ENCODE measurements at places on chromosomes 6 and 20. TPM values are rescaled to one million over a fixed set of nuclear protein-coding genes. Genes with fewer than 3 reads are reported as not detected.

Gene OR12D3
- total RNA-seq = not detected

Gene APCDD1L
- 14.6 TPM for total RNA-seq

Gene TXNDC5
- 280 TPM for total RNA-seq

Gene WFDC13
- total RNA-seq = not detected

Gene PSORS1C1
- 2.5 TPM for total RNA-seq

Gene RIPOR3
- total RNA-seq = 0.13 TPM

- no peak overlapping the region for H3K27ac ChIP-seq
- peaks cover 6% of the 10 kb centered on the region for H3K27me3 ChIP-seq
- no peaks in the 10 kb centered on the region for H3K4me1 ChIP-seq
- H3K36me3 ChIP-seq = peaks cover 4% of the 10 kb centered on the region
- no peak overlapping the region for H3K4me3 ChIP-seq
Observed at GRCh38 chr6:6656287-6656686, 67.8 kb downstream of the LY86 start.

DNA sequence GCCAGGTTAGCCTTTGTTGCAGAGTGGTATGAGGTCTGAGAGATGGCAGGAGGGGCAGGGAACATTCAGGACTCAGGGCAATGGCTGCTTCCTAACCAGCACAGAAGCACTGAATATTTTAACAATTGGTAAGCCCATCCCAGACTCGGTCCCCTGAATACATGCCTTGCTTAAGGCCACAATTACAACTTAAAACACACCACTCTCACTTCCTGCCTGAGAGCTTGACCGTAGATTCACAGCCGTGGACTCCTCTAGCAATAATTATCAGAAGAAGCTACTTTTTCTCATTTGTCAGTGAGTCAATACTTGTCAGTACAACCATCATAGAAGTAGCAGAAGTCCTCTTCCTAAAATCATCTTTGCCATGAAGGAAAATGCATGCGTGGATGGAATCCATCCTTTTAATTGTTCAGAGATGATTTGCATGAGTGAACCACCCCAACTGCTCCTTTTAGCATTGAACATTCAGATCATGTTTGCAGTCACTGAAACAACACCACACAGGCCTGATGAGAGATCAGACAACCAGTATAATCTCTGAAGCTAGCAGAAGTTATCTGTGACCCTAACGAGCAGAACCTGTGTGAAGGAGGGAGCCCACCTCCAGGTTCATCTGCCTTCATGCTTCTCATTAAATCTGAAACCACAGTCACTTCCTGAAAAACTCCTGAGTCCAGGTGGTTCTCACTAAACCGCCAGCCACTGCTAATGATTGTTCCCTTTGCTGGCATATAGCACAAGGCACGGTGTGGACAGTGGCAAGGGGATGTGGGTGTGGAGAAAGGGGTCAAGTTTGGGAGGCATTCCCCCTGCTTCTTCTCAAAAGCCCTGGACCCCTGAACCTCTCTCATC lies 333.9 kb upstream of the CNR1 start:
- H3K27ac ChIP-seq = no peak overlapping the region
- peaks cover 5% of the 10 kb centered on the region for H3K27me3 ChIP-seq
- no peak for DNase-seq
- no peaks in the 10 kb centered on the region for H3K36me3 ChIP-seq
- H3K4me1 ChIP-seq = no peaks in the 10 kb centered on the region

DNA sequence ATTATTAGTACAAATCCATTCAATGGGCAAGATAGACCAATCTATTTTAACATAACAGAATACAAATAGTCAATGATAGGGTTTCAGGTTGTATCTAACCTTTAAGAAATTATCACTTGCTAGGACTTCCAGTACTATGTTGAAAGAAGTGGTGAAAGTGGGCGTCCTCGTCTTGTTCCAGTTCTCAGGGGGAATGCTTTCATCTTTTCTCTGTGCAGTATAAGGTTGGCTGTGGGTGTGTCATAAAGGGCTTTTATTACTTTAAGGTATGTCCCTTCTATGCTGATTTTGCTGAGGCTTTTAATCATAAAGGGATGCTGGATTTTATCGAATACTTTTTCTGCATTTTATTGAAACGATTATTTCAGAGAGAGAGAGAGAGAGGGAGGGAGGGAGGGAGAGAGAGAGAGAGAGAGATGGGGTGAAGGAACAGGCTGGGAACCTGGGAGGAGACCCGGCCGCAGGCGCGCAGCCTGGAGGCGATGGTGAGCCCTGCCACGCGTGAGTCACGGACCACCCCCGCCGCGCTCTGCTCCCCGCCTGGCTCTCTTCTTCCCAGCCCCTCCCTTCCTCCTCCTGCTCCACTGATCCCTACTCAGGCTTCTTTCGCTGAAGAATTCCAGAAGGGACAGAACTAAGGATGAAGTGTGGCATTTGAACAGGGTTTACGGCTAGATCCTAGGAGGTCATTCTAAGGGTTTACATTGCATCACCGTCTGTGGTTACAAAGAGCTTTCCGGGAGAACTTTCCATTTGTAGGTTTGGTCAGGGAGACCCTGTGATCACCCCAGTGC lies 45.5 kb upstream of the HLA-E start:
- no peak overlapping the region for H3K4me3 ChIP-seq
- no peak overlapping the region for H3K27ac ChIP-seq
- peaks cover 8% of the 10 kb centered on the region for H3K4me1 ChIP-seq

- H3K27ac ChIP-seq = no peak overlapping the region
- no peaks in the 10 kb centered on the region for H3K36me3 ChIP-seq
- H3K4me3 ChIP-seq = no peak overlapping the region
- DNase-seq = no peak
Observed at GRCh38 chr6:90621581-90621980, 34.7 kb upstream of the MAP3K7 start.

DNA sequence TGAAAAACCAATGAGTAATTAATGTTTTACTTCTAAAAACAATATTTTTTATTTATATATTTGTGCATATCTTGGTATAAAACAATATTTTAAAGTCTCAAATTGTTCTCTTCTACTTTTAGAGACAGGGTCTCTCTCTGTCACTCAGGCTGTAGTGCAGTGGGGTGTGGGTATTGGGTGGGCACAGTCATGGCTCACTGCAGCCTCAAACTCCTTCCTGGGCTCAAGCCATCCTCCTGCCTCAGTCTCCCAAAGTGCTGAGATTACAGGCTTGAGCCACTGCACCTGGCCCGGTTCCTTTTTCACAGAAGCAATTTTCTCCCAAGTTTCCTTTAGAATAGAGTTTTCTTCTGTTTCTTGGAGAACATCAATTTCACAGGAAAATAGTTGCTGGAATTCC lies 102.8 kb downstream of the TMEM242 start:
- DNase-seq = no peak
- H3K27ac ChIP-seq = no peak overlapping the region
- H3K36me3 ChIP-seq = no peaks in the 10 kb centered on the region
- H3K4me3 ChIP-seq = peak overlapping the region; percentile 57
- peaks cover 39% of the 10 kb centered on the region for H3K4me1 ChIP-seq

DNA sequence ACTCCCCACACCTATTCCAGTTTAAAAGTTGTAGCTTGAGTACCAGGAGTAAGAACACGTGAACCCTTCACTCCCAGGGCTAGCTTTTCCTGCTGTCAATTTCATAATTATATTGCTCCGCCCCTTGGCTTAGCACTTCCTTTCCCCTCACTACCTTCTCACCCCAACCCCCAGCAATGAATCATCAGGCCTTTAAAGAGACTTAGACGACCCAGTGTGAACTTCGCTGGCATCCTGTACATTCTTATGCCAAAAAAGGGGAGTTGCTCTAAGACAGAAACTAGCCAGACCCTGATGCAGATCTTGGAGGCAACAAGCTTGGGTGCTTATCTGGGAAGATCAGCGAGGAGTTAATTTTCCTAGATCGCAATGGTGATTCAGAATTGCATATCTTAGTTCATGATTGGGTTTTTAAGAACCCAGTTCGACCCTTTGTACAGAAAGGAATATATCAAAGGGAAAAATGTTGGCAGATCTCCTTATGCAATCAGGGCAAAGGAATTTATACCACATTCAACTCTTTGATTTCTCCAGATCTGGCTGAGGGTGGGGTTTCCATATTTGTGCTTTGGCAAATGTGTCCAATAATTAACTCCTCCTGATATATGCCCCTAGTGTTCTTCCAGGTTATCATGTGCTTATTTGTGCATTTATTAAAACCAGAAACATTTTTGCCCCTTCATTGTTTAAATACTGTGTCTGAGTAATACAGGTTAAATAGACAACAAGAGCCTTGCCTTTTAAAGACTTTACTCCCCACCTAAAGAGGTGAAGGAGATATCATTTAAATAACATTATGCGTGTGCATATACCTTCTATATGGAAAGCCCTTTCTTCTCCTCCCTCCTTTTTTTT lies 8.1 kb upstream of the ATXN1 start:
- DNase-seq = peak; percentile 88
- no peaks in the 10 kb centered on the region for H3K36me3 ChIP-seq
- H3K27me3 ChIP-seq = no peaks in the 10 kb centered on the region
- H3K4me3 ChIP-seq = peak overlapping the region; percentile 69
- H3K27ac ChIP-seq = peak overlapping the region; percentile 85
- peaks cover 82% of the 10 kb centered on the region for H3K4me1 ChIP-seq

DNA sequence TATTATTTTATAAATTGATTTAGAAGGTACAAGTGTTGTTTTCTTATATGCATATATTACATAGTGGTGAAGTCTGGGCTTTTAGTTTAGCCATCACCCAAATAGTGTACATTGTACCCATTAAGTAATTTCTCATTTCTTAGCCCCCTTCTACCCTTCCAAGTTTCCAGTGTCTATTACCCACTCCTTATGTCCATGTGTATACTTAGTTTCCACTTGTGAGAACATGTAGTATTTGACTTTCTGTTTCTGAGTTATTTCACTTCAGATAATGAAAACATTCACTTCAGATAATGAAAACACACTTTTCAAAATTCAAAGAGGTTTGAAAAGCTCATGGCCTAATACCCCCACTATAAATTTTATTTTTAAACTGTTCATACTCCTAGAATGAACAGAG lies 14.5 kb downstream of the DEFB125 start:
- H3K4me1 ChIP-seq = no peaks in the 10 kb centered on the region
- no peak overlapping the region for H3K4me3 ChIP-seq
- no peaks in the 10 kb centered on the region for H3K36me3 ChIP-seq
- H3K27ac ChIP-seq = no peak overlapping the region
- DNase-seq = no peak

DNA sequence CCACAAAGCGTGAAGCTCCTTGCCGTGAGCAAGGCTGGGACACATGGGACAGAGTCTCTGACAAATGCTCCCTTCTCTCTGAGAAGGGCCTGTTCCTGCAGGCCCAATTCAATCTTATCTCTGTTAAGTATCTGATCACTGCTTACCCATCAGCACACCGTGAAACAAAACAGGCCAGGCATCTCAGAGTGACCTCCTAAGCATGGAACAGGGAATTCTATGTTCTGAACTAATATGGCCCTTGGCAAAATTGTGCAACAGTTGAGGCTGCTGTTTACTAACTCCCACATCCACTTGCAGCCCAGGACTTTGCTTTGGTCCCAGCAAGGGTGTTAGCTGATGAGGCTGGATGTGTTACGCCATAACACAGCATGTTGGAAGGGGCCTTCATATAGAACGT lies 79.2 kb downstream of the GCLC start:
- peak overlapping the region; percentile 2 for H3K27ac ChIP-seq
- DNase-seq = no peak
- H3K27me3 ChIP-seq = peaks cover 19% of the 10 kb centered on the region
- peaks cover 29% of the 10 kb centered on the region for H3K4me1 ChIP-seq
- no peaks in the 10 kb centered on the region for H3K36me3 ChIP-seq
- no peak overlapping the region for H3K4me3 ChIP-seq

DNA sequence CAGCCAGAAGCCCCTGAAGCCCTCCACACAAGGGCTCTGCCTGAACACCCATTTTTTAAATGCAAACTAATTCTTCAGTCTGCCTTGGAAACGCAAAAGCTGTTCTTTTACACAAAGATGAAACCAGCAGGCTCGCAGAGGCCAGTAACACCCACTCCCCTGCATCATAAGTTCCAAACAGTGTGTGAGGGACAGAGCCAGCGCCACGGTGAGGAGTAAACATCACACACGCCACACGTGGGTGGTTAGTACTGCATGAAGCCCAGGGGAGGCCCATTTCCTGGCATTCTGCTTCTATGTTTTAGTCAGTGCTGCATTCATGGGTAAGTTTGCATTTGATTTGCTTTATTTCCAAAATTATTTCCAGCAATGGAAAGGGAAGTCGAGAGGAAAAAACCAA lies 217.7 kb upstream of the RIN2 start:
- DNase-seq = no peak
- H3K27ac ChIP-seq = no peak overlapping the region
- no peak overlapping the region for H3K4me3 ChIP-seq
- H3K36me3 ChIP-seq = no peaks in the 10 kb centered on the region
- H3K27me3 ChIP-seq = peaks cover 7% of the 10 kb centered on the region

- H3K4me3 ChIP-seq = no peak overlapping the region
- DNase-seq = no peak
- H3K4me1 ChIP-seq = no peaks in the 10 kb centered on the region
Observed at GRCh38 chr6:91442342-91442741, 855.5 kb upstream of the MAP3K7 start.

DNA sequence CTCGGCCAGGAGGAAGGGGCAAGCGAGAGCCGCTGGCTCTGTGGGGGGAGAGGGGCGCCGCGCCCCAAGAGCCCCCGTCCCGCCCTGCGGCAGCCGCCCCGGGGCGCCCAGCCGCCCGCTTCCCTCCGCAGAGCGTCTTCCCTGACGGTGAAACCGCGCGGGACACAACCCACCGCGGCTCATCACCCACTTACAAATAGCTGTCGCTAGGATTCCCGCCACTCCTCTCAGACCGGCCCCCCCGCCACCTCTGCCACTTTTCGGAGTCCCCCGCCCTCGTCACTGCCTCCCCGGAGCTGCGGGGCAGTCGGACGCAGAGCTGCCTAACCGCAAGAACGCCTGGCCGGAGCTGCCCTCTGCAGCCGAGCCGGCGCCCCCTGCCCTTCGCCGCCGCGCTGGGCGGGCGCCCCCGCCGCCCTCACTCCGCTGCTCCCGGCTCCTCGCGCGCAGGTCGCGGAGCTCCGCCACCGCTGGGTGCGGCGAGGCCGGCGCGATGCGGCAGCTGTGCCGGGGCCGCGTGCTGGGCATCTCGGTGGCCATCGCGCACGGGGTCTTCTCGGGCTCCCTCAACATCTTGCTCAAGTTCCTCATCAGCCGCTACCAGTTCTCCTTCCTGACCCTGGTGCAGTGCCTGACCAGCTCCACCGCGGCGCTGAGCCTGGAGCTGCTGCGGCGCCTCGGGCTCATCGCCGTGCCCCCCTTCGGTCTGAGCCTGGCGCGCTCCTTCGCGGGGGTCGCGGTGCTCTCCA lies at the start of gene SLC35D3:
Gene SLC35D3 (plus strand): TSS at position 366 of the 749 bp plus-strand sequence. CDS start 128 bp downstream, at position 494.
- DNase-seq = no peak
- peaks cover 9% of the 10 kb centered on the region for H3K4me1 ChIP-seq
- no peak within 1 kb of the TSS for H3K27ac ChIP-seq
- peak within 1 kb of the TSS; percentile 75 for H3K4me3 ChIP-seq

DNA sequence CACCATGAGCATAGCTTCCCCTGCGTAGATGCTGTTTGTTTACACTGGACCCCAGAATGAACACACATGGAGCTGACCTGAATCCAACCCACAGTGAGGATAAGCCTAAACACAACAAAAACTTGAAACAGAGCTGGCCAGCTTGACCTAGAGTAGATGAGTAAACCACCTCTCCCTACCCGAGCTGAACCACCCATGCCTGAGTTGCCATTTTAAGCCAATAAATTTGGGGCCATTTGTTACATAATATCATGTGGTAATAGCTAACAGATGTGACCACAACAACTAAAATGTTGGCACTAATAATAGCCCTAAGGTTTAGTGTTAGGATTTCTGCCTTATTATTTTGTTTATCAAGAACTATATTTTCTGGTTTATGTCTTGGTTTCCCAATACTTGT lies 103.2 kb upstream of the GRIK2 start:
- no peaks in the 10 kb centered on the region for H3K27me3 ChIP-seq
- no peak overlapping the region for H3K27ac ChIP-seq

GRCh38 chr6:27830212-27830599 lies 82.0 kb downstream of the OR2B2 start:
- no peak for DNase-seq
- peak overlapping the region; percentile 95 for H3K27ac ChIP-seq
- H3K4me3 ChIP-seq = peak overlapping the region; percentile 90
- H3K27me3 ChIP-seq = peaks cover 2% of the 10 kb centered on the region
- peaks cover 43% of the 10 kb centered on the region for H3K4me1 ChIP-seq
- H3K36me3 ChIP-seq = no peaks in the 10 kb centered on the region

Measured in HFFc6 (cell line).